ENCODE measurements at places on chromosomes 3 and 15.
A peak's percentile ranks its signal among the peaks of the same experiment; 100 is the strongest.

DNA sequence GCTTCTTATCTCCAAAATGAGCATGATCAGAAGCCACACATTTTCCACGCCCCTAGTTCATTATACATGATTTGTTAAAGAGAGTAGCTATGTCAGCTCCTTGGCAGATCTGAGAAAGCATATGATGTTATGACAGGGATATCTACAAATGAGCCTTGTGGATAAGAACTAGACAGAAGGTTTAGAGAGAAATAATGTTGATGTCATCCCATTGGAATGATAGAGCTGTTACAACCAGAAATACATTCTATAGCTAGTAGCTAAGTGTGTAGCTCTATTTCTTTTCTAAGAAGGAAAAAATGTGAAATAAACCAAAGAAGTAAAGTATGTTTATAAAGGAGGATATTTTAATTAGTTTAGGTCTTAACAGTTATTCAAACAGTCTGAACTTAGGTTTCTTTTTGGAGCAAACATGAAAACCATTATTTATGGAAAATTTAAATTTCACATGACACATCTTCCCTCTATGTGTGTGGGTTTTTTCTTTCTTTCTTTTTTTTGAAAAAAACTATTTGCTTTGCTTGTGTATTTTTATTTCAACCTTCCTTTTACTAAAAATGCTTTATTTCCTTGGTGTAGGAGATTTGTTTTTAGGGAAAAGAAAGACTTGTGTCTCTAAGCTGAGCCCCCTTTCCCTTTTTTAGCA lies 167.7 kb downstream of the GHSR start:
- no peak for DNase-seq

DNA sequence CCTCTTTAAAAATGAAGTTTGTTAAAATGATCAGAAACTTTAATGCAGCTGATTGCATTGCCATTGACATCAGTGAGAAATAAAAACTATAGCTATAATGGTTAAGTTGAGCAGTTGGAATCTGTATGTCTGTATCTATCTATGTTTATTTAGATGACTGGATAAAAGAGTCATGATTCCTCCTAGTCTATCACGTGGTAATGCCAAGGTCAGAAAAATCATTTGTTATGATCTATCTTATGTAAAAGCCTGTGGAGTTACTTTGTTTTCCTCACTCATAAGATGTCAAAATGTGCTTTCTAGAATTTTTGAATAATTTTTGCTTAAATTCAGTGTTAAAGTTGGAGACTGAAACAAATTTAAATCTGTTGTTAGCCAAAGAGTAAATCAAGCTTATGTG lies 63.3 kb downstream of the MBNL1 start:
- DNase-seq: no peak

- no peak for DNase-seq
Observed at GRCh38 chr3:30141178-30141581, 465.2 kb upstream of the TGFBR2 start.

- DNase-seq: no peak
Observed at GRCh38 chr3:168613151-168613550, 517.4 kb upstream of the GOLIM4 start.

- DNase-seq: peak; percentile 45
Observed at GRCh38 chr3:155853214-155854140, 750 bp downstream of the SLC33A1 start.

- no peak for DNase-seq
Observed at GRCh38 chr15:72785841-72786240, 2.3 kb upstream of the ADPGK start.

DNA sequence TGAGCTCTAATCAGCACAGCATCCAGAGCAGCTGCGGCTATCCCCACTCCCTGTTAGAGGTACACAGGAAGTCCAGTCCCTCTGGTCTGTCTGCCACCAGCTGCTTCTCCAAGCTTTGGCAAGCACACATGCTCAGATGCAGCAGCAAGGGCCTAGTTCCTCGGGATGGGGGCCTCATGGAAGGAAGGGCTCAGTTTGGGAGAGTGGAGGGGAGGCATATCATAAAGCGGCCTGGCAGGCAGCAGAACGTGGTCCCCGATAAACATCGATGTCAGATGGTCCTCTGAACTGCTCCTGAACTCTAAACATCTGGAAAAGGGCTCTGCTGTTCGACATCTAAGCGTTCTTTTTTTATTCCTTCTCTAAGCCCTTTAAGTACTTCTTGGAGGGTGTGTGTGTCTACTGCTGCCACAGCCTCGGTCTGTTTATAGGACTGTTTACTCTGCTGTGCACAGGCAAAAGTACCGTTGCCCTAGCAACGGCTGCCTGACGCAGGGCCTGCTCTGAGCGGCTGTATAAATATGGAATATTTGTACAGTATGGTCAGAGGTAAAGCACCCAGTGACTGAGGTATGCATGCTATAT lies 74.6 kb downstream of the PRICKLE2 start:
- peak; percentile 44 for DNase-seq

GRCh38 chr15:70931821-70932220 lies 39.2 kb downstream of the LRRC49 start:
- no peak for DNase-seq

DNA sequence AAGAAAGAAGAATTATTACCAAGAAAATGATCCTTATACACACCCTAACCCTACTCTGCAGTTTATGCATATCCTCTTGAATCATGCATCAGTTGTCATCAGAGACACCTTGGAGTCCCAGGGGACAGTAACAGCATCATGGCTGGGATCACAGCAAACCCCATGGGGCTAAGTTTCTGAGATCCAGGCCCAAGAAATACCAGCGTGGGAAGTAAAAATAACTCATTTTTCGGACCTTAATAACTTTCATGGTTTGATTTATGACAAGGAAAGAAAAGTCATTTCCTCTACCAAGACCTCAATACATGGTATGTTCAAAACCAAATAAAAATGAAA lies 38.8 kb upstream of the B3GNT5 start:
- DNase-seq: no peak

- peak; percentile 51 for DNase-seq
Observed at GRCh38 chr3:194485881-194486539, 792 bp downstream of the ATP13A3 start.

- DNase-seq: peak; percentile 75
Observed at GRCh38 chr3:197298945-197299854, 788 bp upstream of the DLG1 start.

DNA sequence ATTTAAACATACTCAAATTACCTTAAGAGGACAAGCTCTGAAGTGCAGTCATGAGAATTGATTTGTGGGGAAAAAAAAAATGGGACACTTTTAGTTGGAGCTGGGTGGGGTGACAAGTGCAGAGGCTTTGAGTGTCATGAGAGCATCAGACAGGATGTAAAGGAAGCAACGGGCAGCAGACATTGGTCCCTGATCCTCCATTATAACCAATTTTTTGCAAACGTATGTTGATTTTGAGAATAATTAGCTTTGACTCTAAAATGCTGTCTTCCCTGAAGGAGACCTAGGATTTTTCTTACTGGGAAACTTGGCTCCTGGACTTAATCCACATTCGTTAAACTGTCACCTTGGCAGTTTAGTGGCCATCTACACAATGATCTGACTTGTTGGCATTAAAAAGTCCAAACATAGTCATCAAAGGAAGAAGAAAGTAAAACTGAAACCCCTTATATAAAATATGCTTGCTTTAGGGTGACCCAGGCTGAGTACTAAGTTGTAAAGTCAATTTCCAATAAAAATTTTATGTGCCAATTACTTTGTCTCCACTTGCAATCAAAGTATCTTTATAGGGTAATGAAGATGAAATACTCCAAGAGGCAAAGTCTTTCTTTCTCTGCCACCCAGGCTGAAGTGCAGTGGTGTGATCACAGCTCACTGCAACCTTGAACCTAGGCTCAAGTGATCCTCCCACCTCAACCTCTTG lies 45.6 kb downstream of the BCL2L10 start:
- DNase-seq: no peak

GRCh38 chr3:71573181-71573580 lies 10.3 kb downstream of the FOXP1 start:
- DNase-seq: no peak
